ENCODE measurements at places on chromosomes 6 and 20. TPM values are rescaled to one million over a fixed set of nuclear protein-coding genes. Genes with fewer than 3 reads are reported as not detected.

Gene ENPP1
- 27.7 TPM for polyA plus RNA-seq

Gene DLL1
- polyA plus RNA-seq, result 8.7 TPM

Gene TGM3
- 0.82 TPM for polyA plus RNA-seq

Gene RAET1E
- 0.68 TPM for polyA plus RNA-seq

Gene HMGCLL1
- 2.2 TPM for polyA plus RNA-seq

Gene TCP11
- 1.8 TPM for polyA plus RNA-seq

Gene PCSK2
- 0.73 TPM for polyA plus RNA-seq

DNA sequence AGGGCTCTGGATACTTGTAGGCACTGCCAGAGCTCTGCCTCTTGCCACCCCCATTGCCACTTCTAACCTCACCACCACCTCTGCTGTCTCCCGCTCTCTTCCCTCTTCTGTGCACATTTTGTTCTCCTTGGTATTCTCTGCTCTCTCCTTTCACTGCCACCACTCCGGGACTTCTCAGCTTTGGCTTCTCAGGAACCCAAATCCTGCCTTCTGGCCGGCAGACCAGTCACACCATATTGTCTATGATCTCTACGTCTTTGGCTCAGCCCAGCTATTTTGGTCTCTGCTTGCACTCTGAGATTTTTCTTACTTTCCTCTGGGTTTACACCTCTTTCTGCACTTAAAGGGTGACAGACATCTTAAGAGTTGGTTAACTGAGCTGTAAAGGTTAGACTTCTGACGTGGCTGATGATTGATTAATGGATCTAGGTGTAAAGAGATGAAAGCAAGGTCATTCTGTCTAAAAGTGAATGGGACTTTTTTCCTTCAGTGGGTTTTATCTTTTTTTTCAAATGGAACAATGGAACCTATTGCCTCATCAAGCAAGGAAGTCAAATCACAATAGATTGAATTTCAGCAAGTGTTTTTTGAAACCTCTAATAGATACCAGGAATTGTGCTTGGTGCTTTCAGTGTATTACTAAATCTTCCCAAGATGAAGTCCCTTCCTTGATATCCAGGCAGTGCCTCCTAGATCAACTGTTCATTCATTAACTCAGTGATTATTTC, 13.8 kb downstream of the MMP24 start:
- no peak for DNase-seq

DNA sequence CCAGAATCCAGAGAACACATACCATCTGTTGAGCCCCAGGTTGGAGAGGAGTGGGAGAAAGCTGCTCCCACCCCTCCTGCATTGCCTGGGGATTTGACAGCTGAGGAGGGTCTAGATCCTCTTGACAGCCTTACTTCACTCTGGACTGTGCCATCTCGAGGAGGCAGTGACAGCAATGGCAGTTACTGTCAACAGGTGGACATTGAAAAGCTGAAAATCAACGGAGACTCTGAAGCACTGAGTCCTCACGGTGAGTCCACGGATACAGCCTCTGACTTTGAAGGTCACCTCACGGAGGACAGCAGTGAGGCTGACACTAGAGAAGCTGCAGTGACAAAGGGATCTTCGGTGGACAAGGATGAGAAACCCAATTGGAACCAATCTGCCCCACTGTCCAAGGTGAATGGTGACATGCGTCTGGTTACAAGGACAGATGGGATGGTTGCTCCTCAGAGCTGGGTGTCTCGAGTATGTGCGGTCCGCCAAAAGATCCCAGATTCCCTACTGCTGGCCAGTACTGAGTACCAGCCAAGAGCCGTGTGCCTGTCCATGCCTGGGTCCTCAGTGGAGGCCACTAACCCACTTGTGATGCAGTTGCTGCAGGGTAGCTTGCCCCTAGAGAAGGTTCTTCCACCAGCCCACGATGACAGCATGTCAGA, 77.4 kb downstream of the ASXL1 start:
- DNase-seq, result no peak

DNA sequence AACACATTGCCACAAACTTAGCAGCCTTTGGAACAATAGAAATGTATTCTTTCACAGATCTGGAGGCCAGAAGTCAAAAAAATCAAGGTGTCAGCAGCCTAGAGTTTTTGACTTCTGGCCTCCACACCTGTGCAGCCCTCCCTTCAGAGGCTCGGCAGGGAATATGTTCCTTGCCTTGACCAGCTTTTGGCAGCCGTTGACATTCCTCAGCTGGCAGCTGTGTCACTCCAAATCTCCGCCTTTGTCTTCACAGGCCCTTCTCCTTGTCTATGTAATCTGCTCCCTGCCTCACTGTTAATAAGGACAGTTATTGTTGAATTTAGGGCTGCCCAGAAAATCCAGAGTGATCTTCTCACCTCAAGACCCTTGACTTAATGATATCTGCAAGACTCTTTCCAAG, 17.2 kb upstream of the AHI1 start:
- DNase-seq, result no peak

DNA sequence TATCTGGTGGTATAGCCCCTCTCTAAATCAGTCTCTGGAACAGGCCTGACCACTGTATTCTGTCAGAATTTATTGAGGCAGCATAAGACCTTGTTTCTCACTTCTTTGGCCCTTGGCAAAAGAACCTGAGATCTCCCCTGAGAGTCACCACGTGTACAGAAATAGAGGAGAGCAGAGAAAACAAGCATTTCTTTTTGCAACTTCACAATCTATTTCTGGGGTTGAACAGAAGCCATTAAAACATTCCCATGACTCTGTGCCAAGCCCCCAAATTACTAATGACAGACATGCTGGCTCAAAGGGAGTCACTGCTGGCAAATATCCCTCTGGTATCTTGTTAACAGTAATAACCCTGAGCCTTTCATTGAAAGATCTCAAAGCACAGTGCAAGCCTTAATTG, 395.3 kb downstream of the MAFB start:
- DNase-seq, result no peak

GRCh38 chr6:122755901-122756300, 23.6 kb upstream of the FABP7 start:
- no peak for DNase-seq

GRCh38 chr6:68729377-68729903, 94.4 kb downstream of the ADGRB3 start:
- no peak for DNase-seq

DNA sequence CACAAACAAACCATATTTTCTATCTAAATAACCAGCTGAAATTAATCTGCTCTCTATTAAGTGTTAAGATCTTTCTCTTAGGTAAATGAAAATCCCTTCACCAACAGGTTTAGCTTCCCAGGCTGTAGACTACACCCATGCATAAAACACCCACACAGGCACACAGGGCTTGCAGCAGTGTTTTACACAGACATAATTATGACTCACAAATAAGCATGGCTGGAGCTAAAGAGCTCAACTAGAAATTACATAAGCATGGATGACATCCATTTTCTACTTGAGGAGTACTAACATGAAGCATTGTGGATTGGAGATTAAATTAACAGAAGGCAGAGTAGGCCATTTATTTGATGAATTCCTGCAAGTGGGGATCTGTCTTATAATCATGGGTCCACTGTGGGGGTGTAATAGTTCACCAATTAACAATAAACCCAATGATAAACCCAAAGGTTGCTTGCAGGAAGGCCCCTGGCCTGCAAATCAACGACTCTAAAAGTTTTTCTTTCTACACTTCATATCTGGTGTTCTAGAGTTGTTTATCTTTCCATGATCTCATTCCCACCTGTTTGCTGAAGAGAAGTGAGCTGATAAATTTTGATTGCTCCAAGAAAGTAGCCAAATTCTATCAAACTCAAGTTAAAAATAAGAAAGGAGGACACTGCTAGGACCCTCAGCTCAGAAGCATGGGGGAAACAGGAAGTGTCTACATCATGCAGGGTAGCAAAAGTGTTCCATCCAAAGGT, 33.8 kb upstream of the E2F3 start:
- no peak for DNase-seq

DNA sequence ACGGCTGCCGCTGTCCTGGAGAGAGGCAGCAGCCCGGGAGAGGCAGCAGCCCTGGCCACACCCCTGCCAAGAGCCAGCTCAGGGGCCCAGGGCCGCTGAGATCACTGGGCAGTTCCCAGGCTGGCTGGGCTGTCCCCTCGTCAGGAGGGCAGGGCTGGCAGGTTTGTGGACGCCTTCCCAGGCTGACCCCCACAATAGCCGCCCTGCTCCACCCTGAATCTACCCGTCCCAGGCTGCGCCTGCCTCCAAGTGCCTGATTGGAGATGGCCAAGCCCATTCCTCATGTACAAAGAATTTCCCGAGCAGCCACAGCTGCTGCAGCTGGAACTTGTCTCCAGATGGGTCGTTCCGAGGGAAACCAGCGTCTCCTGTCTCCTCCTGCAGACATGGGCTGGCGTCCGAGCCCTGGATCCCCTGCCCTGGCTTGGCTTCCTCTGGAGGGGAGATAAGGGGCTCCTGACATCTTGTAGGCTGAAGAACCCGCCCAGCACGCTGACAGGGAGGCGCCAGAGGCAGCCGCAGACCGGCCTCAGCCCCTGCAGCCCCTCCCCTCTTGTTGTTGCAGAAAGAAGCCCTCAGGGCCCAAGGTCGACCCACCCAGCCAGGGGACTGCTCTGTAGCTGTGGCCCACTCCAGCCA, 9.4 kb upstream of the GATA5 start:
- no peak for DNase-seq

DNA sequence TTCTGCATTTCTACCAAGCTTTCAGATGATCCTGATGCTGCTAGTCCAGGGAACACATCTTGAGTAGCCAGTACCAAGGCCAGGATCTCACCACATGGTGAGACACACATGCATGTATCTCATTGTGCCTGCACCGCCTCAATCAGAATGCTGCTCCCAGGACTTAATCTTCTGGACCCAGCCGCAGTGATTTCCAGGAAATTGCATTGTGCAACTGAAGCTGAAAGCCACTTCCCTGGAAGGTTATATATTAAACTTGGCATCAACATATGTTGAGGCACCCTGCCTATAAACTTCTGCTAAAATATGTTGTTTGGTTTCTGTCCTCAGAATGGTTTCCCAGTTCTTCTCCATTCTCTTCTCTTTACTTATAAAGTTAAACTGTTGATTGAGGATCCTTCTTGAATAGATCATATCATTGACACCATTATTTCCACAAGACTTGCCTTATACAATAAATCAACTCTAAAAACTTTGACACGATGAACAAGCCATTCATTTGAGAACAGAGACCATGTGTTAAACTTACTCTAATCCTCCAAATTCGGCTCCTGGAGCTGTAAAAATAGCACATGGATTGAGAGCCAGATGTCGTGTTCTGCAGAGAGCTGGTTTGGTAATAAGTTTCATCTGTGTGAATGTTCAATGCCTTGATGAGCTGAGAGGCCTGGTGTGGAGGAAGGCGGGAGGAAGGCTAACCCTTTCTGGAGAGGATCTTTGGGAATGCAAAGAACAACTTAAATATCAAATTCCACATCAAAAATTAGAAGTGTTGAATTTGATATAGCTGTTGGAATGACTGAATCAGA, 65.0 kb upstream of the PCSK2 start:
- DNase-seq, result no peak

GRCh38 chr20:63652192-63652980, 838 bp downstream of the STMN3 start:
- no peak for DNase-seq

- no peak for DNase-seq
Observed at GRCh38 chr6:41199552-41200246, 1.2 kb downstream of the TREML2 start.

DNA sequence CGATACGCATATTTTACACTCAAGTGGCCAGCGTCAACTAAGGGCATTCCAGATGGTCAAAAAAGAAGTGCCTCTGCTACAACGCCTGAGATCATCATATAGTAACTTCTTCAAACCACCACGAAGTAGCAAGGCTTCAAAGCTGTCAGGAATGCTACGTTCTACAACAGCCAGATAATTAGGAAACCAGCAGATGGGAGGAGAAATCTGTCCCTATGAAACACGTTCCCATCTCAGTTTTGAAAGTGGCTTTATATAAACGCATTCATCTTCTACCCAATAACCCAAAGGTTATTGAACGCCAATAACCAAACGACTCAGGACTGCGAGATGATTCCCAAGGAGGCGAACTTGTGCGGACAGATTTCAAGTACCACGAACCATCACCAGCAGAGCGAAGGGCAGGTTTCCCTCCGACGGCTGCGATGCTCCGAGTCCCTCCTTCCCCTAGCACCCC, 1.2 kb downstream of the ABHD12 start:
- DNase-seq, result no peak

GRCh38 chr20:48524582-48524981, 303.2 kb downstream of the PREX1 start:
- no peak for DNase-seq

DNA sequence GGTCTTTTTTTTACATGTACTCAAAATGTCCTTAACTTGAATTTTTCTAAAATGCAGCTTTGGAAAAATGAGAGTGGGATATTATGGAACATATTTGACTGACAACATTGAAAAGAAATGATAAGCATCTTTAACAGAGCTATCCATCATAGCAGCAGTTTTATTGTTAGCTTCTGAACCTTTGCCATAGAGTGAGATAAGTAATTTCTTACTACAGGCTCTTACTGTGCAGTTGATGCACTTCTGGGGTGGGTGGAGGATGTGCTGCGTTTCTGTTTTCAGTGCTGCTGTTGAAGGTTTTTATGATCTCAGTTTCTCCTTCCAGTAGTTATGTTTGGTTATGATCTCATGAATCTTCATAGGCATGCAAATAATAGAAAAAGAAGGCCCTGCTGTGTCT, 267.0 kb downstream of the TMEM242 start:
- DNase-seq, result no peak

DNA sequence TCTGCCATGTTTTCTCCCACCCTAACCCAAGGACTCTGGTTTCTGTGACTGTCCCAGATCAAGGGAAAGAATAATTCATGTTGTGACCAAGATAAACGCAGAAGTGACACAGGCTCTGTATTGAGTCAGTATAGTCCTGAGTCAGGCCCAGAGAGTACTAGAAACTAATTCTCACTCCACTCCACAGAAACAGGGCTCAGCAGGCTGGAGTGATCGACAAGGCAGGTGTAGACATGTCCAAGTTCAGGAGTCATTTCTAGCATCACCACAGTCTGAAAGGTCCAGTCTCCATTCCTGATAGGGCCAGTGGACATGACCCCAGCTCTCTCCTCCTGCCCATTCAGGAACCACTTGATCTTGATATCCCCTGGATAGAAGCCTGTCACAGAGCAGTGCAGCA, 2.7 kb downstream of the HLA-DOB start:
- DNase-seq, result no peak

- no peak for DNase-seq
Observed at GRCh38 chr20:62239278-62239879, 1.1 kb downstream of the OSBPL2 start.

DNA sequence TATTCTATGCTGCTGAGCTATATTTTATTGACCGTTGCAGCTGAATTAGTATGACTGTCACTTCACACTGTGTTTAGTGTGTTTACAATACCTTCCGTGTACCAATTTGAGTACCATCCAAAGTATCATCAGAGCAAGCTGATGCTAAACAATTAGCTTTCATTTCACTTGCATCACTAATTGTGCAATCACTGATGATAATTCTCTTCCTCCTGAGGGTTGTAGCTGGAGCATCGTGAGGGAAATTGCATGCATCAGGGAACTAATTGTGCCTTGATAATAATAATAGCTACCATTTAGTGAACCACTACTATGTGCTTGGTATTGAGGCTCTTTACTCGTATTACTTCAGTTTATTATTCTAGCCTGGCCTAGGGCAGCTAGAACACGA, 384.8 kb upstream of the SOX4 start:
- no peak for DNase-seq

GRCh38 chr6:147974376-147974775, 368.3 kb upstream of the SASH1 start:
- no peak for DNase-seq

Data from left renal cortex interstitium (tissue), 4 donors.